ENCODE measurements at places on chromosomes 2 and 18.

GRCh38 chr18:5604778-5605177 is 61.0 kb upstream of the EPB41L3 start:
- no peak for DNase-seq

DNA sequence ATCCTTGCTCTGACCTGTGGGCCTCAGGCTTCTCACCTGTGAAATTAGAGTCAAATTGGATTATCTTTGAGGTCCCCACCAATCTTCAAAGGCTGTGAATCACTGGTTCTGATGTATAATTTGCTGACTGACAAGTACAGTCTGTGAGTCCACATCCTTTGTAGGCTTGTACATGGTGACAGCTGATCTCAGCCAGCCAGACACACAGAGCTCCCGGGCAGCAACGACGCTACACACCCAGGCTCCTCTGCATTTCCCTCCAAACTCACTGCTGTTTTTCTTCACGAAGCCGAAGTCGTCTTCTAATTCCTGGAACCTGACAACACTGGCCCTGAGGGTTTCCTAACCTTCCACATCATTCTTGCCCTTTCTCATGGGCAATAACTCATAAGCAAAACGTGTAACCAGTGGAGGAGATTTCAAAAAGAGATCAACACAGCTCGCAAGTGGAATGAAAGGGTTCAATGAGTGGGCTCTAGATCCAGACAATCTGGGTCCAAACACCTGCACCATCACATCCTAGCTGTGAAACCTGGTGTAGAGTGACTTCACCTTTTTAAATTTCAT is 37.9 kb upstream of the EVA1A start:
- no peak for DNase-seq

DNA sequence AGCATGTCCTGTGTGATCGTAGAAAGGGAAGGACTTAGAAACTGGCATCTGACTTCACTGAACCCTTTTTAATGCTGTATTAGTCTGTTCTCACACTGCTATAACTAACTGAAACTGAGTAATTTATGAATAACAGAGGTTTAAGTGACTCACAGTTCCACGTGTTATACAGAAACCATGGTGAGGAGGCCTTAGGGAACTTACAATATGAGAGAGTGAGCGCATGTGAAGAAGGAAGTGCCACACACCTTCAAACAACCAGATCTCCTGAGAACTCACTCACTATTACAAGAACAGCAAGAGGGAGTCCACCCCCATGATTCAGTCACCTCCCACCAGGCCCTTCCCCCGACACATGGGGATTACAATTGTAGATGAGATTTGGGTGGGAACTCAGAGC is 811.3 kb downstream of the CPS1 start:
- no peak for DNase-seq

DNA sequence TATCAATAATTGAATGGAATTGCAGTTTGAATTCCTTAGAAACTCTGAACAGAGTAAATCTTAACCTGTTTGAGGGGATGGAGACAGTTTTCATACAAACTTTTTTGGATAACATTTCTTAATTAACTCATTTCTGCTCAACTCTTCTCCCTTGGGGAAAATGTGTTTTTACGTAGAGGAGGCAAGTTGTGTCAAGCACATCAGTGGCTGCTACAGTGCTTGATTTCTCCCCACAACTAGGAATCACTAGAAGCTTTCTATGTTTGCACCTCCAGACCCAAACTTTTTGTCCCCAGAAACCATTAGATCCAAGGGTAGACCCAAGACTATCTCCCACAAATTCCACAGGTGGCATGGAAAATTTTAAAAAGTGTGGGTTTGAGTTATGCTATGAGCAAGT is 658.9 kb upstream of the FSHR start:
- DNase-seq = no peak
